NCI-H187 treated with DMSO at 0.1 percent for 48 hours (cell line): ENCODE measurements at places on chromosomes 1 and 21.

- DNase-seq: no peak
Measured at GRCh38 chr21:33360281-33360680, 35.5 kb downstream of the IFNAR1 start.

DNA sequence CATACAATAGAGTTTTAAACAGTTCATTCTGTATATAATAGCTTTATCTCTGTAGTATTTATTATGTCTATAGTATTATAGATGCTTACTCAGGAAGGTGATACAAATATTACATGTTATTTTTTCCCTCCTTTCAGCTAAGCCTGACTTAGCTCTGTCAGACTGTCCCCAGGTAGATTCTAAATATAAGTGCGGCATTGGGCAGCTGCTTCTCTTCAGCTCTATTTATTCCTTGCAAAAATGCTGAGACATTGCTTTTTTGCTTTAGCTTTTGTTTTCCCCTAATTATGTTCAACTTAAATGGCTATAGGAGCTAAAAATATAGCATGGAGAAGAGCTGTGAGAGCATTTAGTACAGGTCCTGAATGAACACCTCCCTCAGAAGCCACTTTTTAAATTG, 203.2 kb upstream of the BEND5 start:
- DNase-seq: no peak

GRCh38 chr1:154430903-154431302, 25.8 kb downstream of the IL6R start:
- no peak for DNase-seq

- no peak for DNase-seq
Measured at GRCh38 chr1:205924460-205924790, 18.8 kb downstream of the SLC26A9 start.

DNA sequence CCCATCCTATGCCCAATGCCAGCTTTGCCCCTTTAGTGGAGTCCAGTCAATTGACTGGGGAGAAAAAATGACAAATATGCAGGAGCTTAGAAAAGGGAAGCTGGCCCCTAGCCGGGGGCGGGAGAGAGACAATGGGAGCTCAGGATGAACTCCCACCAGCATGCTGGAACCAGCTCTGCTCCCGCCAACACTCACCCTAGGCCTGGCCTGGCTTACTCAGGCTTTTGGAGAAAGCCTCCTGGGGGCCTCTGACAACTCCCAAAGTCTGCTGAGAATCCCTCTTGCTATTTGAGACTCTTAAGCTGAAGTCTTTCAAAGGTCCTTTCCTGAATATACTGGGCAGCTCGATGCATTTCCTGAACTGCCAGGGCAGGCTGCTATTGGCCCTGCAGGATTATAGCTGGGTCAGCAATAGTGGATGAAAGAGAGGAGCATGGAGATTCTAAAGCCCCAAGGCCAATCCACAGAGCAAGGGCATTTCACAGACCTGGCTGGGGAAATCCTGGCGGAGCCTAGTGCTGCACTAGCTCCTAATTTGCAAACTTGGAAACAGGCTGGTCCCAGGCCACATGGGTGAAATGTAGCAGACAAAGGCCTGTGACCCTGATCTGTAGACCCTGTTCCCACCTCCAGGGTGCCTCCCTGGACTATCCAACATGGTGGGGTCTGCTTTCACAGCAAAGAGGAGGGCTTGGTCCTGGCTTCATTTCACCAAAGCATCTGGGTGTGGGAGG, 35.7 kb upstream of the CLSTN1 start:
- DNase-seq: no peak

- peak; percentile 83 for DNase-seq
Measured at GRCh38 chr1:203038891-203039608, 12.8 kb downstream of the PPFIA4 start.

DNA sequence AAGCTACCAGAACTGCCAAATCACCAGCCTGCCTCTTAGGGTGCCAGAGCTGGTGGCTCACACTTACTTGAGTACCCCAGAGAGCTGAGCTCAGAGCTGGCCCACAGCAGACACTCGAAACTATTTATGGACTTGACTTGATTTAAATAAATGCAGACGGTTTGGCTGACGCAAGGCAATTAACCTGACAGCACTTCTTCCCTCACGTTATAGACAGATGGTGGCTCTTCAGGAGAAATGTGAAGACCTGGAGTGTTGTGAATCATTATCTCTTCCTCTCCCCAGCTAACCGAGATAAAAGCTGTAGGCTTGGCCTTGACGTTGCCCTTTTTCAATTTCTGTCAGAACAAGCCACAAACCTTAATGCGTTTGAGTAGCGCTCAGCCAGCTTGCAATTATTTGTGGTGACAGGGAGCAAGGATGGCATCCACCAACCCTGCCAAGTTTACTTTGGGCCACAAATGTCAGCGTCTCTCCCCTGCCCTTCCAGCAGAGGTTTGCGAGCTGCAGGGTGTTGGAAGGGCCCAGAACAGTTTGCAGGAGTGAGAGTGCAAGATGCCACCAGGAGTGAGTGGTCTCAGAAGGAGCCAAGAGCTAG, 34.0 kb upstream of the BCAR3 start:
- DNase-seq: peak; percentile 86

GRCh38 chr1:196193896-196194559, 414.2 kb downstream of the KCNT2 start:
- no peak for DNase-seq

DNA sequence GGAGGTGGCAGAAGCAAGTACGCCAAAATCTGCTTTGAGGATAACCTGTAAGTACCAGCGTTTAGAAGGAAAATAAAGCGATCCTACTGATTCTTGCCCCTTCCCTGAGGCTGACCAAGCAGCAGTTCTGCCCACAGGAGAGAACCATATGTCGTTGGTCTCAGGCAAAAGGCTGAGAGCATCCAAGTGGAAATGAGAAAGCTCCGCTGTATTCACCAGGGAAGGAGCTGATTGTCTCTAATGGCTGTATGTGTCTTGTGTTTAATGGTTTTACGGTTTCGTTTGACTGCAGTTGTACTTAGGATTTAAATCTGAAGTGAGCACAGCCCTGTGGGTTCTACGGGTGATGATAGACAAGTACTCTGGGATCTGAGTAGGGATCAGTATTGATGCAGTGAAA, 21.9 kb downstream of the FAM3B start:
- peak; percentile 68 for DNase-seq

- DNase-seq: no peak
Measured at GRCh38 chr1:64497088-64497883, 27.4 kb downstream of the CACHD1 start.

DNA sequence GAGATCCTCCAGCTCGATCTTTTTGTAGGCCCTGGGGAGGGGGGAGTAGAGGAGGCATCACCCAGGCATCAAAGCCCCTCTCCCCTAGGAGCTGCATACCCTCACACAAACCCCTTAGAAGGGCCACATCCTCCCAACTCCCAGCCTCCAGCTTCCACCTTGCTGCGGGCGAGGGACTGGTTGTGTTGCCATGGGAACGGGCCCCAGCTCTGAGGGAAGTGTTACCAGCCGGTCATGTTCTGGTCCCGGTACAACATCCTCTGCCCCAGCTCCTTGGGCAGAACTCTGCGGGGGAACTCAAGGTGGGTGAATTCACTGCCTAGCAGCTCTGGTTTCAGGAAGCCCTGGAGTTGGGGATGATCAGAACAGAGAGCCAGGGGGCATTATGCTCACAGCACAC, 4.1 kb downstream of the PPM1J start:
- no peak for DNase-seq

DNA sequence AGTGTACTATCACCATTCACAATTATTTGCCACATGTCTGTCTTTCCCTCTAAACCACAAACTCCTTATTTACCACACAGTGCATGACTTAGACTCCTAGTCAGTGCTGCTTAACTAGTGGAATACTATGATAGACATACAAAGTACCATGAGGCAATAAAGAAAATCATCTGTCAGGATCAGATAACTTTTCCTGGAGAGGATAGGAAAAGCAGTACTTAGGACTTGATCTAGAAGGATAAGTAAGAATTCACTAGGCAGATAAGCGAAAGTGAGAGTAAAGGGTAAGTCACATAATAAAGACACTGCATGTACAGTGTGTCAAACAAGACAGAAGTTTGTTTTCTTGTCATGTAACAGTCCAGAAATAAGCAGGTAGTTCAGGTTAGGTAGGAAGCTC, 21.2 kb upstream of the TSPAN1 start:
- DNase-seq: no peak

DNA sequence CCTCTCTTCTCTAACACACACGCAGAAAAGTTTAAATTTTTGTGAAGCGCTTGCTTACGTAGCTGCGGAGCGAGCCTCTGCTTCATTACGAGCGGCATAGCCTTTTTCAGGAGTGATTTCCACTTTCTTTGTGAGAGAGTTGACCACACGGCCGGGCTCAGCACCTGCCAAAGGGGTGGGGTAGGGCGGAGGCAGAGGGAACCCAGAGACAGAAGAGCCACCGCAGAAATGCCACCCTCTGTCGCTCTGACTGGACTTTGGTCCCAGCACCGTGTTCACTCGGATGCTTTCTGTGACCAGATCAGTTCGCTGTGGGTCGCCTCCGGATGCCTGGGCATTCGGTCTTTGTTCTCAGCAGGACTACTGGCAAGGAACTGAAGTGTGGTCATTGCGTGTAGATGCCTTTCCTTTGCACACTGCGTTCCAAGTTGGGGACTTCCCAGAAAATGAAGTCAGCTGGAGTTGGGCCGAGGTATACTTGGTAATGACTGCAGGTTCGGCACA, 883 bp downstream of the CHODL start:
- DNase-seq: no peak

GRCh38 chr1:203136409-203137042, 9.0 kb downstream of the ADORA1 start:
- DNase-seq: no peak

DNA sequence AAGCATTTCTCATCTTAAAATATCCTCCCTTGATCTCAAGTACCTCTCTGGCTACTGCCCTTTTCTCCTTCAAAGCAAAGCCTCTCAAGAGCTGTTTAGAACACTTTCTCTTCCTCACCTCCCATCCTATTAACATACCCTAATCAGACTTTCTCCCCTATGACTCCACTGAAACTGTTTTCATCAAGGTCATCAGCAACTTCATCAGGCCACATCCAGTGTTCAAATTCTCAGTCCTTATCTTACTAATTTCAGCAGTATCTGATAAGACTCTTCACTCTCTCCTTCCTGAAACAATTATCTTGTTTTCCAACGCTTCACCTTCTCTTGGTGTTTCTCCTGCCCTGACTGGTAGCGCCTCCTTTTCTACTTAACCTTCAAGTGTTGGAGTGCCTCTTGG, 1.5 kb upstream of the RAP1A start:
- no peak for DNase-seq
